Central memory CD4-positive, alpha-beta T cell (primary cell): ENCODE measurements at places on chromosomes 11 and 22.

GRCh38 chr11:95585069-95585751, 204.4 kb downstream of the FAM76B start:
- no peak for DNase-seq

DNA sequence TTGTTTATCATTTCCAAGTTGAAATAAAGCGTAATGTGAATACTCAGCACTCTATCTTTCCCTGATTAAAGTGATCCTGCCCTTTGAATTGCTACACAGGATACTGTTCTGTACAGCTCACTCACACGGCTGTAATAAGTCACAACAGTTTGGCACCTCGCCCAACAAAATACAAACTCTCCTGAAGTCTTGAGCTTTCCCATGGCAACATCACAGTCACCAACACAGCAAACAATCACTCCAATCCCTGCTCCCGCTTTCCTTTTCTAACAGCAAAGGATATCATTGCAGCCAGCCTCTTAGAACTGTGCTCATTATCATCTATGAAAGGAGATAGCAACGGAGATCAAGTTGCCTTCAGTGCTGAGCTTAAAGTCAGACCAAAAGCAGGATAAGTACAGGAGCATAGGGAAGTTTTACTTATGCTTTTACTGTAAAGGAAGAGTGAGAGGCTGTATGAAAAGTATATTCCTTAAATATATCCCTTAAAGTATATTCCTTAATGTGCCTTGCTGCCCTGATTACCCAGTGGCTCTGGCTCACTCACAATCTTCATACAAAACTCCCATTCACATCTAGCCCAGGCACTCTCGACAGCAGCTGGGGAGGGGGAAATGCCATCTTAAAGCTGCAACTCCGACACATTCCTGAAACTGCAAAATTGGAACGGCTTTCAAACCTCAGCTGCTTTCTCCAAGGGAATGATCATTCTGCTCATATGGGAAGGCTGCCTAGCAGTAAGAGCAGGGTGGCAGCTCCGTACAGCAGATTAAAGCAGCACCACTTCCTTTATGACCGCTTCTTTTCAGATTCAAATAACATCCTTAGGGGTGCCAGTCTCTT, 35.8 kb downstream of the MAML2 start:
- no peak for DNase-seq

GRCh38 chr11:28048812-28049211, 59.1 kb downstream of the KIF18A start:
- DNase-seq: no peak

- DNase-seq: no peak
These were observed 221.9 kb upstream of the TBCEL start for GRCh38 chr11:120801801-120802689.

DNA sequence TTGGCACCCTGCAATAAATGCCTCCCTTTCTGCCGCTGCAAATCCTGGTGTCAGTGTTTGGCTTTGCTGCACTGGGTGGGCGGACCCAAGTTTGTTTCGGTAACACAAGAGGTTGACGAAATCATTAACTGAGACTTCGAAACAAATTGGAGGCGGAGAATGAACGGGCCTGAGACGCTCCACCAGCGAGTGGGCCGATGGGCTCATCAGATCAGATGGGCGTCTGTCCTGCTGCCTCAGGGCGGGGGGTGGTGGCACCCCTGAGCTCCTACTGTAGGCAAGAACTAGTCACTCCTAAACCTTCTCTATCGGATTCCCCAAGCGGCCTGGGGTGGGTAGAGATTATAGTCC, 918 bp upstream of the CAPN5 start:
- no peak for DNase-seq

- DNase-seq: no peak
These were observed 19.8 kb downstream of the USP35 start for GRCh38 chr11:78208257-78209165.

DNA sequence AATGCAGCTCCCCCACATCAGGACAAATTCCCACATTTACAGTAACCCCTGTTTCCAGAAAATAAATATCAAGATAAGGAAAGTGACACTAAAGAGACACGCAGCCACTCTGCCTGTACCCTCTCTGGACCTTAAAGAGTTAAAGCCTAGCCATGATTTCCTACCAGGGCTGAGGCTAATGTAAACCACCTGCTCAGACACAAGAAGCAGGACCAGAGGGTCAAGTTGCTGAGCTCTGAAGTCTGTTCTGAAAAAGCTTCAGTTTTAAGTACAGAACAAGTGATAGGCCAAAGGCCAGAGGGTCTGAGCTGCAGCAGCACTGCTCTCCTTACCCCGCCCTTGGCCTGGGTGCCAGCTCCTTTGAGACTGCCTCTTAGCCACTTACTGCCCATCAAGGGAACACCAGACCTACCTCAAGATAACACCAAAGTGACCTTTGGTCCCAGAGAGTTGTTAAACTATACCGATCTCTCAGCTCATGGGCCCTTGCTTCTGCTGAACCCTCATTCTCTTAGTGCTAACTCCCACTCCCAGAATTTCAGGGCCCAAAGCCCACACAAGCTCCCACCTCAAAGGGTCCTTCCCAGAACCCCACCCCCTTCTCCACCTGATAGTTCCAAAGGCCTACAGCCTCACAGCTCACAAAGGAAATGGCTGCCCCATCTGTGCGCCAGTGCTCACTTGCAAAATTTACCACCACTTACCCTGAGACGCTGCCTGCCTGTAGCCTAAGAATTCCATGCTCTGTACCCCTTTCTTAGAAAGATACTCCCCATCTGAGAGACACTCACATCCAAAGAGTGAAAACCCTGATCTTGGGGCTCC, 40.5 kb downstream of the IL18BP start:
- DNase-seq: no peak

DNA sequence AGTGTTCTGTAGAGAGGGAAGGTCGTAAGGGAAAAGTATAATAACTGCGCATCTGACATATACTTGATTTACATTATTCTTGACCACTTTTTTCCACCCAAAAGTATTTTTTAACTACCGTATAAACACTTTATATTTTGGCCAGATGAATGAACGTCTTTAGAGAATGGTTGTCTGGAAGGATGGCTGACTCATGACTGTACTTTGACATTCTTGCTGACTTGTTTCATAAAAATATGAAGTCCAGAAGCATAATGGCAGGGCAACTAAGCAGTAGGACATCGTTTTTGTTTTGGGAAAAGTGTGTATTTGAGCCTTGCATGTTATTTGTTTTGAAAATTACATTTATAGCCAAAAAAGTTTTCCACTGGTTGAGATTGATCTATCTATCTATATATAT, 110.0 kb downstream of the OSBP2 start:
- DNase-seq: no peak

GRCh38 chr22:19678949-19679521, 35.3 kb upstream of the SEPTIN5 start:
- no peak for DNase-seq

DNA sequence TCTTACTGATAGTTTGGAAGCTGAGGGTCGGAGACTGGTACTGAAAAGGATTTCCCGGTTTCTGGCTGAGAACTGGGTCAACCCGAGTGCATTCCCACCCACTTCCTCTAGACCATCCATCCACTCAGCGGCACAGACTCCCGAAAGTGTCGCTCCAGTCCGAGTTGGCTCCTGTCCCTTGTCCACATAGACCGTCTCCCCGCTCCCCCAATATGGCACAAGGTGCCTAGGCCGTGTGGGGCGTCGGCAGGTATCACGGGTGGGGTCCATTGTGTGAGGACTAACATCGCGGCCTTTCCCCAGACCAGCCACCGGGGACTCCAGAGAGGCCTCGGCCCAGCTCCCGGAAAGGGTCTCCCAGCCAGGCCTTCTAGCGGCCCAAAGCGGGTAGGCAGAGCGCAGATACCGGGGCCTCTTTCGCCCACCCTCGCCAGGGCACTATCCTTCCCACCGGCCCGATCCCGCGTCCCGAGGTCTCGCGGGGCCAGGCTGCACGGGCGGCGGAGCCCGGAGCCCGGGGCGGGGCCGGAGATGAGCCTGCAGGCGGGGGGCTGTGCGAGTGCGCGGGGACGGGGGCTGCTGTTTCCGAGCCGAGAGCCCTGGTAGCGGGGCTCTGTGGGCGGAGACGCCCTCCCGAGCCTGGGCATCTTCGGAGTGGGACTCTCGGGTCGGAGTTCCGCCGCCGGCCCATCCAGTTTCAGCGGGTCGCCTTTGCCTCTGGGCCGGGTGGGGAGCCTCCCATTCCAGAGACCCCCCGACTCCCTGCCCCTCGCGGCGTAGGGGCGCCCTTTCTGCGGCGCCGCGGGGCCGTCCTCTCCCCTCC, 21.1 kb downstream of the SERPINH1 start:
- DNase-seq: peak; percentile 33

DNA sequence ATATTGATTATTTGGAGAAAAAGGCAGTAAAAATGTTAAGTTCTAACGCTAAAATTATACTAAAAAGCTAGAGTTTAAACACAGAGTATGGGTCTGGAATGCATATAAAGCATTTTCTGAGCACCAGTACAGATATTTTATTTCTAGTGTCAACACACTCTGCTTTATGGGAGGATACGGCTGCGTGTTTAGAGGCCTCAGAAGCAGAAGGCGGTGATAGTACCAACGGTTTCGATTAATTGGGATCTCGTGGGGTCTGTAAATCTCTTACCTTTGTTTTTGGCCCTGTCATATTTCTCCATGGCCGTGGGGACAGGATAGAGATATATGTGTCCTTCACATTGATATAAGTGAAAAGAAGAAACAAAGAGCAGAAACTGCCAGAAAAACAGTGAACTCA, 206.8 kb upstream of the NTM start:
- no peak for DNase-seq

GRCh38 chr11:97794876-97795275, 1225.9 kb upstream of the CNTN5 start:
- DNase-seq: no peak

GRCh38 chr11:5712507-5712906, 22.9 kb downstream of the TRIM22 start:
- peak; percentile 15 for DNase-seq

GRCh38 chr22:28896611-28897010, 13.2 kb downstream of the ZNRF3 start:
- DNase-seq: no peak

- DNase-seq: no peak
These were observed 364.1 kb upstream of the PITPNB start for GRCh38 chr22:28283068-28283654.

GRCh38 chr11:38384568-38384967, 1786.5 kb upstream of the RAG2 start:
- DNase-seq: no peak

DNA sequence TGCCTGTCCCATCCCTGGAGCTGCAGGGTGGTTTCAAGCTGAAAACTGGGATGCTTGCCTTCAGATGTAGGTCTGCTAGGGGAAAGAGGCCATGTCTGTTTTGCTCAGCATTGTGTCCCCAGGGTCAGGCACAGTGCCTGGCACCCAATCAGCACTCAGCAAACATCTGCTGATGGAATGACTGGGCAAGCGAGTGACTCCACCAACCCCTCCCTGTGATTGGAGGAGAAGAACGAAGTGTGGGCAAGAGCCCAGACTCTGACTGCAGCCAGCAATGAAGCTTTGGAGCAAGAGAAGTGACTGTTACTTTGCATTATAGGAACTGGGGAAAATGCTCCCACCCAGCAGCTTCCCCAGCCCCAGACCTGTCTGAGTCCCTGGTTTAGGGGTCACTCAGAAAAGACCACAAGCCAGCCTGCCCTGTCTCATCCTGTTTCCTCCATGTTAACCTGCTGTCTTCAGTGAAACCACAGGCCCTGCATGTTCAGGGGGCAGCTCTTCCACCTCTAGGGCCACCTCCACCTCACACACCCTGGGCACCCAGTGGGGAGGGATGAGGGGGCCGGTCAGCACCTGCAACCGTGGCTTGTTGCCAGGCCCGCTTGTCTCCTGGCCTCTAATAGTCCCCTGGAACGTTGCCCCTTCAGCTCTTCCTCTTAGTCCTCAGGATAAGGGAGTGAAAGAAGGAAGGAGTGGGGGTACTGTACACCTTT, 147.4 kb downstream of the TRIM29 start:
- DNase-seq: no peak

DNA sequence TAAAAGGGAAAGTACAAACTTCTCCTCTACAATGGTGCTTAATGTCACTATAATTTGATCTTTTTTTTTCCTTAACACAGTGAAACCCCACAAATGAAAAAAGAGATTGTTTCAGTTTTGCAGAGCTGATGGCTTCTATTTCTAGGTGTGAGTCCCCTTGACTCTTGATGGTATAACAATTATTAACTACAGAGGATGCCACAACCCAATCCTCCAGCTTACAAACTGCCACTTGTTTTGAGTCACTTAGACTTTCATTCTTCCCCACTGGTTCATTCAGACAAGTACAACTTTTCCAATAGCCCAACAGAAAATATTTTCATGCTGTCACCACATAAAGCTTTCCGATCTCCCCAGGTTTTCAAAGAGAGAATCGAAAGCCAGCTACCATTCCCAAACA, 812.2 kb downstream of the LRRC4C start:
- DNase-seq: no peak

- no peak for DNase-seq
These were observed 60.0 kb downstream of the SLC22A12 start for GRCh38 chr11:64650923-64651523.

DNA sequence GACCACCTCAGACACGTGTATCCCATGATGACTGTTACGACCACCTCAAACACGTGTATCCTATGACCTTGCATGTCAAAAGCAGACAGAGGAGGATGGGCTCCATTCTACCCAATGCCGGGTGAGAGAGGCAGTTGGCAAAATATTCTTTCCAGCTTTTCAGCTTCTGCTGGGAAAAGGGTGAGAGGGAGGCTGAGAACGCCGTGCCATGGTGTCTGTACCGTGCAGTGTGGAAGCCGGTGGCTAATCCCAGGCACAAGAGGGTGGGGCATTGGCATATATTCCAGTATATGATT, 1478.4 kb downstream of the TBC1D22A start:
- DNase-seq: no peak

DNA sequence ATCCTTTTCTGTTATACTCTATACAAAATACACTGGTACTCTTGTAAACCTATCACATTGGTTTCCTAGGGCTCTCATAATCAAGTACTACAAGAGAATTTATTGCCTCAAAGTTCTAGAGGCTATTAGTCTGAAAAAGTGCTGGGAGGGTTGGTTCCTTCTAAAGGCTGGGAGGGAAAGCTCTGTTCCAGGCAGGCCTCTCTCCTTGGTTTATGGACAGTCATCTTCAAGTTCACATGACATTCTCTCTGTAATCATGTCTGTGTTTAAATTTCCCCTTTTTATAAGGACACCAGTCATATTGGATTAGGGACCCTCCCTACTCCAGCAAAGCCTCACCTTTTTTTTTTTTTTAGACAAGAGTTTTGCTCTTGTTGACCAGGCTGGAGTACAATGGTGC, 9.1 kb downstream of the SLC36A4 start:
- DNase-seq: no peak
